ENCODE measurements at places on chromosomes 13 and 19.

GRCh38 chr19:31127134-31127967 lies 221.9 kb downstream of the TSHZ3 start:
- no peak for DNase-seq

GRCh38 chr13:28575200-28575599 lies 80.3 kb upstream of the FLT1 start:
- no peak for DNase-seq

DNA sequence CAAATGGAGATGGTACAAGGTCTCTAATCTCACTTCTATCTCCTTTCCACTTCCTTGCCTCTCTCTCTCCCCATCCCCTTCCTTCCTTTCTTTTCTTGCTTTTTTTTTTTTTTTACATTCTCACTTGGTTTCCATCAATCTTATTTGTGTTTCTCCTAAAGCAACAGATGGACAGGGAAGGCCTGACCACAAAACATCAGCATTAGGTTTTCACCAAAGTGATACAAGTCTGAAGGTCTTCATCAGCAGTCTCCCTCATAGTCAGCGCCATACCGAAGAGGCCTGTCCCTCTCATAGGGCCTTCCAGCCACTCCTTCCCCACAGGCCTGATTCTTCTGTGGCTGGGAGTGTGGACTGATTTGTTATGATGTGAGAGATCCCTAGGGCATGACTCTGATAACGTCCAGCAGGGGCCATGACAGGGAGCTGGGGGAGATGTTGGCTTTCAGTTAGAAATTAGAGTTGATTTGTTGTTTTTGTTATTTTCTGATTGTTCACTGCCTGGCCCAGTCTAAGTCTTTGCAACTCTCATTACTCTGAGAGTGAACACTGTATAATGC lies 158.7 kb downstream of the SLC7A1 start:
- DNase-seq: no peak

DNA sequence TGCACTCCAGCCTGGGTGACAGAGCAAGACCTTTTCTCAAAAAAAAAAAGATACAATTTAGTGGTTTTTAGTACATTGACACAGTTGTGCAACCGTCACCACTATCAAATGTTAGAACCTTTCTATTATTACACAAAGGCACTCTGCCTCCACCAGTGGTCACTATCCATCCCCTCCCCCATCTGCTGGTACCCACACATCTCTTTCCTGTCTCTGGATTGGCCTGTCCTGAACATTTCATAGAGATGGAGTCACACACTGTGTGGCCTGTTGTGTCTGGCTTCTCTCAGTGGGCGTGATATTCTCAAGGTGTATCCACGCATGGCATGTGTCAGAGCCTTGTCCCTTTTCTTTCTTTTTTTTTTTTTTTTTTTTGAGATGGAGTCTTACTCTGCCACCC lies 11.2 kb downstream of the KDM4B start:
- DNase-seq: no peak
